ENCODE measurements at places on chromosomes 6 and 20.

DNA sequence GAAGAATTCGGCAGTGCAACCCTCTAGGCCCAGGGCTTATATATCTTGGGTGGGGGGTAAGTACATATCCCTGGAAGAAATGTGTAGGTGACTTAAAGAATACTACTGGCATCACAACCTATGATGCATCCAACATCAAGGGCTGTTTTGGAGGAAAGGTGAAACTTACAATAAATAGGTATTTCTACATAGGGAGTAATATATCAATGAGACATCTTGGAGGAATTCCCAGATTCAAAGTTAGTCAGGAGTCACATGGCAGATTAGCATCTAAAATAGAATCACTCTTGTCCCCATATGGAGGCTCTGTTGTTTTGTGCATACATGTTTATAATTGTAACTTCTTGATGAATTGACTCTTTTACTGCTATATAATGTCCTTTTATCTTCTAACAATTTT is 375.5 kb downstream of the PAX1 start:
- no peaks in the 10 kb centered on the region for H3K4me1 ChIP-seq
- no peaks in the 10 kb centered on the region for H3K27me3 ChIP-seq
- H3K4me3 ChIP-seq: no peak overlapping the region
- no peak for DNase-seq
- no peak overlapping the region for H3K27ac ChIP-seq

DNA sequence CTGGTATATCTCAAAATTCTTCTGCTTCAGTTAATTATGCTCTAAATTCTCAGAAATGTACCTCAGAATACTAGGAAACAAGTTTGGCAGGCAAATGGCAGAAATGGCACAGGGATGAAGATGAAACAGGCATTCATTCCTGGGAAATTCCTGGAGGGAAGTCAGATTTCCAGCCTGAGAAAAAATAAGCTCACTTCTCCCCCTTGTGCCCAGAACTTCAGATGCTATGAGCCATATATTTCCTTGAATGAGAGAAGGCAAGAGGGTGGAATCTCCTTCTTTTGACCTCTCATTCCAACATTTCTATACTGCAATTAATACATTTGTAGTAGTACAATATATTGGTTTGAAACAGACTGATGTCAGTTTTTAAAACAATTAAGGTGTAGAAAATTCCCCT is 22.8 kb downstream of the RGS17 start:
- no peaks in the 10 kb centered on the region for H3K36me3 ChIP-seq
- H3K27me3 ChIP-seq: no peaks in the 10 kb centered on the region
- no peak for DNase-seq
- H3K4me1 ChIP-seq: no peaks in the 10 kb centered on the region
- H3K27ac ChIP-seq: no peak overlapping the region
- H3K4me3 ChIP-seq: no peak overlapping the region

DNA sequence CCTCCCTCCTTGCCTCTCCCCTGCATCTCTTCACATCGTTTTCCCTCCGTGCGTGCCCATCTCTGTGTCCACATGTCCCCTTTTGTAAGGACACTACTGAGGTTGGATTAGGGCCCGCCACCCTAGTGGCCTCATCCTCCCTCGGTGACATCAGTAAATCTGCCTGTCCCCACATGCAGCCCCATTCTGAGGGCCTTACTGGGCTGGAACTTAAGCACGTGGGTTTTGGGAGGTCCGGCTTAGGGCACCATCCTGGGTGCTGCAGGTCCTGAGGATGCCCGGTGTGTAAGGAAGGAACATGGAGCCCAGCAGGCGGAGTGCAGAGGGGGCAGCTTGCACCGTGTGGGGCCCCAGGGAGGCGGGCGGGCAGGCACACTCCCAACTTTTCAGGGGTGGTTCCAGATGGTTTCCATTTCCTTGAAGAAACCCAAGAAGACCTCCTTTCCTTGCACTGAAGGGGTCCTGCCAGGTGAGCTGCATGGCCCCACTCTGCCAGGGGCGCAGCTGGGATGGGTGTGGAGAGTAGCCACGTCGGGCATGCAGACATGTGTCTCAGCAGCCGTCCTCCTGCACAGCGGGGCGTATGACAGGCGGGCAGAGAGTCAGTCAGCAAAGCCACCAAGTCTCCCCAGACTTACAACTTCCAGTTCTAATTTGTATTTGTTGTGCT is 329.9 kb downstream of the QKI start:
- DNase-seq: peak; percentile 48
- no peaks in the 10 kb centered on the region for H3K27me3 ChIP-seq
- no peak overlapping the region for H3K27ac ChIP-seq
- H3K36me3 ChIP-seq: no peaks in the 10 kb centered on the region

GRCh38 chr20:60065741-60066437 is 107.7 kb downstream of the CDH26 start:
- DNase-seq: no peak

DNA sequence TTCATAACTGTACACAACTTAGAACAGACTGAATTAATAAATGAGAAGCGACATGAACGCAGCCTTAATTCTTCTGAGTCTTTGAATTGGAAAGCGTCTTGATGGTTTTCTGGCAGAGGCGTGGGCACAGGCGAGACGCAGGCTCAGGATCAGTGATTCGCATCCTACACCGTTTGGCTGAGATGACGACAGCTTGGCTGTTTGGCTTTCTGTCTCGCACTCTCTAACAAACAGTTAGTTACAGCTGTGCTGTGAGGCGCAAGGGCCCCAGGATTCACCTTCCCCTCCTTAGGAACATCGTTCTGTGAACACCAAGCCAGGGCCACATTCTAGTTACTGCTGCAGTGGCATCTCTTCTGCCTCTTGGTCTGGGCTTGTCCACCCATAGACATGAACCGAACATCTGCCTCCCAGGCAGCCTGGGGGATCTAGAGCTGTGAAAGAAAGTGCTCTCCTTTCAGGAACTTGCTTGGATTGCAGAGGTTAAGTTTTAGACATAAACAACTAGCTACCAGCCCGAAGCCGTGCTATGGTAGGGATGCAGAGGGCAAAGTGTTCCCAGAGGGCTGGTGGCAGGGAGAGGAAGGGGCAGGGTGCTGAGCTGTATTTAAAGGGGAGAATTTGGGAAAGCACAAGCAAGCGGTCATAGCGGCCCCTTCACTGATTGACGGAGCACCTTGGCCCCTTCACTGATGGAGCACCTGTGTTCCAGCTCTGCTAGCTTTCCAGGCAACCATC is 49.6 kb downstream of the TCP11 start:
- no peak for DNase-seq
- H3K4me3 ChIP-seq: no peak overlapping the region
- peaks cover 58% of the 10 kb centered on the region for H3K4me1 ChIP-seq
- H3K36me3 ChIP-seq: peaks cover 30% of the 10 kb centered on the region
